Stimulated activated CD8-positive, alpha-beta memory T cell treated with anti-CD3 and anti-CD28 coated beads, Interleukin-7, amount 100 ng/mL, for 1 hour (primary cell): ENCODE measurements at places on chromosomes 7 and 10.

GRCh38 chr7:68729371-68729770, 868.9 kb upstream of the AUTS2 start:
- DNase-seq, result no peak

DNA sequence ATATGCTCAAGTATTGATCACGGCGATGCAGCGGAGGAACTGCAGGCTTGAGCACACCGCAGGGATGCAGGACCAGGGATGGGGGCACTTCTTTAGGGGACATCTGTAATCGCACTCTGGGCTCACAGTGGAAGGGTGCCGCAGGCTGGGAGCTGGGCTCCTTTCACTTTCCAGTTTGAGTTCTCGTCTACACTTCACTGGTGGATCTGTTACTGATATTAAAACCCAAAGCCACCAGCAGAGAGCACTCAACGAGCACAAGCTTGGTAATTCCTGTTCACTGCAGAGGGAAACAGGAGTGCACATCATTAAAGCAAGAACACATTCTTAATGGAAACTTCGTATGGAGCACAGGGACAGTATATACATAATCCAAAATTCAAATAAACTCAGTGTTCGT, 91.3 kb downstream of the PARD3 start:
- no peak for DNase-seq

GRCh38 chr7:127794551-127794950, 142.6 kb downstream of the SND1 start:
- DNase-seq, result no peak

DNA sequence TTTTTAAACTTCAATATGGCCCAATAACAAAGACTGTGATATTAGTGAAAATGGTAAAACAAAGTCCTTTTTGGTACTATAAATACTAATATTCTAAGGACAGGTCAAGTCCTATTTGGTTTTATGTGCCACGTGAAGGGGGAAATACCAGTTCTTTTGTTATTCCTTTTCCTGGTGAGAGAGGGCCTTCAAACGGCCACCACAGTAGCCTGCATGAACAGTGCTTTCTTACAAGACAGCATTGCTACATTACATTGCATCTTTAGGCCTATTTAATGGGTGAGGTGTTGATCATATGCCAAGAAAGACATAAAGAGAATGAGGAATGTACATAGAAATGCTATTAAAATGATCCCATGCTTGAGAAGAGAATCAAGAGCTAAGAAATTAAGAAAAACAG, 214.8 kb downstream of the LRRTM3 start:
- DNase-seq, result no peak
